ENCODE measurements at places on chromosomes 1 and 21.

DNA sequence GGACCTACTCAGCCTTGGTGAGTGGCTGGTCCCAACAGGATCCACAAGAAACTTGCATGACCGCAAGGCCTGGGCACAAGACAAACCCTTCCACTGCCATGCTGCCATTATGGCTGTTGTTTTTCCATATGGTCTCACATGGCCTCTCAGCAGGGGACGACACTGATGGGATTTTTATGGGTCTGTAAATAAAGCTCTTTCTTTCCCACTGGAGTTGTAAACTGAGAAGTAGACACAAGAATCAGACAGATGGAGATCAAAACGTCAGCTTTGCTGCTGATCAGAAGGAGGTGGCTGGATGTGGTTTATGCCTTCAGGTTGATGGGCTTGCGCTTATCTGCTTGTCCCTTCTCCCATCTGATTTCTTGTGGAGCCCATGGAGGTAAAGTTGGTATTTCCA is 138.1 kb upstream of the KCNJ6 start:
- no peak for DNase-seq

- no peak for DNase-seq
Measured at GRCh38 chr1:177385760-177386698, 215.3 kb downstream of the BRINP2 start.

DNA sequence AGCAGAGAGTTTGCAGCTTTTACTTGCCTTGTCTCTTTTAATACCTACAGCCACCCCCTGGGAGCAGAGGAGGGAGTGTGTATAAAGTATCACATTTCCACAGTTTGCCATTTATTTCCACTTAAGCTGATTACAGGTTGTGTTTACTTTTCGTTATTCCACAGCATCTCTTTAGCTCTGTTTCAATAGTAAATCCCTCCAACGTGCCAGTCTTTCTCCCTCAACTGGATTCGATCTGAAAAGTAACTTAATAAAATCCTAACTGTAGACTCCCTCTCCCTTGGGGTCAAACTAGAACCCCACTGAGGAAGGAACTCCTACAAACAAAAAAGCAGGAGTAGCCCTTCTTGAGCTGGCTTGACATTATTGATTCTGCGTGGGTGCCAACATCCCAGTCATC is 3.1 kb upstream of the FCGR2A start:
- no peak for DNase-seq

DNA sequence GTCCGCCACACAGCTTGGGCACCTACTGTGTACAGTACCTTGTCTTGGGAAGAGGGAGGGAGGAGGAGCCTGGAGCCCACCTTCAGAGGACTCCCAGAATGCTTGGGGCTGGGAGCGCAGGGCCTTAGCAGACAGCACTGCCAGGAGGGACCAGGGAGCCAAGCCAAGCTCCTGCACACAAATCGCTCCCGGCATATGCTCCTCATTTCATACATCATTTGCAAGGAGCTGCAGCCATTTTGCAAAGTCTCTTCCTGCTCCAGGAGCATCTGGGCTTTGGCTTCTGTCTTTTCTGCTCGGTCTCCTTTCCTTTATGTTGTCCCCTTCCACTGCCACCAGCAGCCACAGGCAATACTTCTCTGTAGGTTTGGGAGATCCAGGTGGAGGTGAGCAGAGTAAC is 175.2 kb upstream of the ZC3H12A start:
- no peak for DNase-seq

GRCh38 chr1:227959325-227959860 is 11.7 kb upstream of the WNT9A start:
- no peak for DNase-seq

- peak; percentile 82 for DNase-seq
Measured at GRCh38 chr1:209565759-209566678, 17.5 kb upstream of the CAMK1G start.

DNA sequence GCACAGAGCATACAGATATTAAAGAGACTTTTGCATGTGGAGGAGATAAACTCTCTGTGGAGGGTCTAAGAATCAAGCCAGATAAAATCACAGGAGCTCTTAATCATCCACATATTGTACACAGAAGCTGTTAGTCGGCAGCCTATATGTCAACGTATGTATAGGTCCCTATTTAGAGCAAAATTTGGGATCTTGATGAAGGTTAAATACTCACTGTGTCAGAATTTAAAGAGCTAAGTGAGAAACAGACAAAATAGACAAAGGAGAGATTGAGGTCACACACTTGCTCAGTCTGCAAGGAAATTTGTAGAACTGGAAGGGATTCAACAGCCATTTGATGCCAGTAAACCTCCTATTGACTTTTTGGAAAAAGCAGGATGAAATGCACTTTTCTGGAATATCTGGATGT is 4.1 kb upstream of the IRF2BP2 start:
- DNase-seq: no peak

- no peak for DNase-seq
Measured at GRCh38 chr1:112868191-112868590, 87.8 kb downstream of the SLC16A1 start.

DNA sequence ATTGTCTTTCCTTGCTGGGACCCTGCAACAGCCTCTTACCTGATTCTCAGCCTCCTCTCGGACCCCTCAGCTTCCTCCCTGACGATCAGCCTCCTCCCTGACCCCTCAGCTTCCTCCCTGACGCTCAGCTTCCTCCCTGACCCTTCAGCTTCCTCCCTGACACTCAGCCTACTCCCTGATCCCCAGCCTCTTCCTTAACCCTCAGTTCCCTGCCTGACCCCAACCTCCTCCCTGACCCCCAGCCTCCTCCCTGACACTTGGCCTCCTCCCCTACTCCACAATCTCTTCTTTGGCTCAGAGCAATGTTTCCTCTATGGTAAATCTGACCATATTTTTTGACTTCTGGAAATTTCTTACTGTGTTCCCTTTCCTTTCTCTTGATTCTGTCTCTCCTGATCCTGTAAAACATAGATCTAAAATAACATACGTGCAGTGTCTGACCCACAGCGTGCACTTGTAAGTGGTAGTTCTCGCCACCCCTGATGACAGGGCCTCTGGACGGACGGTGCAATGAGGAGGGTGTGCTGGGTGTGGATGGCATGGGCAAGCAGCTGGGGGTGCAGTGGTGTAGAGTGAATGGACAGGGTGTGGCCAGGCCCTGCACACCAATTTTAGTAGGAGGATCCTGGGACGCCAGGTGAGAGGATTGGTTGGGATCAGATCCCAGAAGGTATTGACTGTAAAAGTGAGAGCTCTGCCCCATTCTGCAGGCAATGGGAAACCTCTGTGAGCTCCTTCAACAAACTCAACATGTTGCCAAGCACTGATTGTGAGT is 264.1 kb downstream of the FOXD2 start:
- no peak for DNase-seq

DNA sequence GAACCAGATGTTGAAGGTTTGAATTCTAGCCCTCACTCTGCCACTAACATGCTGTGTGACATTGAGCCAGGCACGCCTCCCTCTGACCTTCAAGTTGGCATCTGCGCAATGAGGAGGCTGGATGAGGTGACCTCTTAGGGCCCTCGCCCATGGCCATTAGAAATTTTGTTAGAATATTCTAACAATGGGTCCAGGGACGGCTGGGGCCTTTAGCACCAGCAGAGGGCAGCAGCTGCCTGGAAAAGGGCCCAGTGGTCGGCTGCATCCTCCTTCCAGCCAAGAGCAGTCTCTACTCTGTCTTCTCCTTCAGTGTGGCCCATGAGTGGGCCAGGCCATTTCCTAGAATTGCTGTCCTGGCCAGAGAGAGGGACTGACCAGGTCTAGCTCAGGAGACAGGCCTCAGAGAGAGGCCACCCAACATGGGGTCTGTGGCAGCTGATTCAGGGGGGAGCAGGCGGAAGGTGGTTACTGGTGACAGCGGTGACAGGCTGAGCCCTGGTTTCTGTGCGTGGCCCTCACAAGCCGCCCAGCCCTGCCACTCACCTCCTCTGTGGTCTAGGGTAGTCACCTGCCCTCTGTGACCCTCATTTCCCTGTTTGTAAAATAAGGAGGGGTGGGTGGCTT is 101.3 kb upstream of the ACTL8 start:
- DNase-seq: peak; percentile 45

DNA sequence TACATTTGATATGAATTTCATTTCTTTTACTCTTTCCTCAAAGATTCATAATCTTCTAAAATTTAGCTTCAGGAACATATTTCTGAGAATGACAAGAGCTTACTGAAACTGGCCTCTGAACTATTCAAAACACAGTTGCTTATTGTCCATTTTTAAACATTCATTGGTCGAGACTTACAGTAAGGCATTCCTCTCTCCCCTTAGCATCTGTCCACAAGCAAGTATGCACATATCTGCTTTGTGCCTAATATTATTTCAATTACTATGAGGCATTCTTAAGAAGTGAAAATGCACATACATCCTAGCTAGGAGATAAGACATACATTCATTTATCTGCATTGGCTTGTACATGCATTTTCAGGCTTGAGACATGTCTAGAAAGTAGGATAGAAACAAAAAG is 488.7 kb downstream of the PTBP2 start:
- no peak for DNase-seq

GRCh38 chr1:178330848-178331497 is 165.8 kb downstream of the CLEC20A start:
- DNase-seq: no peak

DNA sequence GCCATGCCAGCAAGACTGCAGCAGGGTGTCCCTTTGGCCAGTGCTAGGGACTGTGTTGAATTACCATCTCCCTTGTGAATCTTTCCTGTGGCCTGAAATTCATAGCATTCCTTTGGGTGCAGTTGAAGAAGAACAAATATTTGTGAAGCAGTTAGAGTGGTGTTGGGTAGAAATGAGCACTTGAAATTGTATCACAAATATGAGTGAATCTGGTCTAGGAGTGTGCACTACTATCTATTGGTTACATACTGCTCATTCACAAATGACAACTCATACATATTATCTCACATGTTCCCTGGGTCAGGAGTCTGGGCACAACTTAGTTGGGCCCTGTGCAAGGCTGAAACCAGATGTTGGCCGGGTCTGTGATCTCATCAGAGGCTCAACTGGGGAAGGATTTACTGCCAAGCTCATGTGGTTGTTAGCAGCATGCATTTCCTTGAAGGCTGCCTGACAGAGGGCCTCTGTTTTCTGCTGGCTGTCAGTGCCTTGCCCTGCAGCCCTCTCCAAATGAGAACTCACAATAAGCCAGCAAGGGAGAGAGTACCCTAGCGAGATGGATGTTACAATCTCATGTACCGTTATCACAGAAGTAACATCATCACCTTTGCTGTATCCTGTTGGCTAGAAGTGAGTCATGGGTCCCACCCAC is 23.8 kb downstream of the AJAP1 start:
- DNase-seq: no peak

- DNase-seq: no peak
Measured at GRCh38 chr1:1794999-1795398, 16.7 kb upstream of the NADK start.

- DNase-seq: no peak
Measured at GRCh38 chr1:29855561-29856160, 619.3 kb downstream of the PTPRU start.

GRCh38 chr1:10553118-10553517 is 78.4 kb downstream of the PEX14 start:
- no peak for DNase-seq

- no peak for DNase-seq
Measured at GRCh38 chr1:34690269-34690668, 64.6 kb upstream of the GJB5 start.

DNA sequence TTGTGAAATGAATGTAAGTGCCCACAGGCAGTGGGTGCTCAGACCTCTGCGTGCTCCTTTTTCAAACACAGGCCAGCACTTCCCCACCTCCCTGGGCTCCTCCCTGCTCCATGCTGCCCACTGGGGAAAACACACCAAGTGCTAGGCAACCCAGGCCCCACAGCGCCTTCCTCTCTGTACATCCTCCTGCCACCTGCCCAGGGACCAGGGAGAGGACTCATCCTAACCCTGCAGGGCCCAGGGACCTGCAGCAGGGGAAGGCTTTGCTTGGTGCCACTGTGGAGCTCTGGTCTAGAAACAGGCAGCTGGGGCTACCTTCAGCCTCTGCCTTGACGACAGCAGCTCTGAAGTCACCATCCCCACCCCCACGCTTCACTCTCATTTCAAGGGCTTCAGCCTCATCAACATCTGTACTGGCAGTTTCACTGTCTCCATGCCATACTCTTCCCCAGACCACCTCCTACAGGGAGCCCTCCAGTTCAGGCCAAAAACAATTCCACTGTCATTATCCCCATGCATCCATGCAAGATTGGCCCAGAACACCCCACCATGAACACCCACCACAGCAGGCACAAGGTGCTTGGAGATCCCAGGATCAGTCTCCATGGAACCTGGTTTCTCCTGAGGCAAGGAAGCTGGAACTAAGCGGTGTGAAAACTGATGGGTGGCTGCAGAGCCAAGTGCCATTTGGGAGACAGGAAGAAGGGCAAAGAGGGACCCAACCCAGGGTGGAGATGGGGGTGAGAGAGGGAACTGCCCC is 1.1 kb downstream of the IGSF8 start:
- DNase-seq: peak; percentile 64

- DNase-seq: no peak
Measured at GRCh38 chr1:91792489-91793071, 93.4 kb downstream of the TGFBR3 start.

DNA sequence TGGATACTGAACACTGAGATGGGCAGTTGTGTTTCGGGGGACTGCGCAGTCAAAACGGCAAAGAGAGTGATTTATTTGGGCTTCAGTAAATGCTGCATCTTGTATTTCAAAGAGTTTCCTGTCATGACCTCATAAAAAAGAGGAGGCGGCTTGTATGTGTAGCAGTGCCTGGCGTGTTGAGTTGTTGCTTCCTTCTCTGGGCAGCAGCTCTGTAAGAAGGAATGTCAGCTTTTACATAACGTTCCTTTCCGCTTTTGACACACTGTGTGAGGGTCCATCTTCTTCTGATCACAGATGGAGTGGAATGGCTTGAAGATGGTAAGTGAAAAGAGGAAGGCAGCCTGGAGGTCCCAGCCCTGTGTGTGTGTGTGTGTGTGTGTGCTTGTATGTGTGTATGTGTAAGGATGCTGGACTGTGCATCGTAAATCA is 941 bp downstream of the ELAVL4 start:
- DNase-seq: no peak

GRCh38 chr1:27446496-27447020 is 43.4 kb downstream of the WASF2 start:
- DNase-seq: peak; percentile 17

DNA sequence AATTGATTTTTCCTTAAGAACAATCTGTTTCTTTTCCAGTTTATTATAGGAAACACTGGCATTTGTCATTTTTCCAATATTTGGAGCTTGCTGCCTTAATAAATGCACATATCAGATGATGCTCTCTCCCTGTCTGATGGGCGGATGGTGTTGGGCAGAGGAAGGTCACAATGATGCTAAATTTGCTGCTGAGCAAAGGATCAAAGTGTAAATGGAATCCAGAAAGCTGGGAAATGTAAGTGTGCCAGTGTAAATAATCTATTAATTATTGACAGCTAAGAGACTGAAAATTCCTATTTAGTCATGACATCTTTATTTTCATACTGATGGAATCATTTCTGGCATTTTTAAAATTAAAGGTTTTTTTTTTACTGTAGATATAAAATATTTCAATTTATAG is 243.2 kb downstream of the PTBP2 start:
- no peak for DNase-seq

- DNase-seq: no peak
Measured at GRCh38 chr1:34359411-34359810, 182.7 kb downstream of the C1orf94 start.
